Stimulated activated CD8-positive, alpha-beta memory T cell treated with anti-CD3 and anti-CD28 coated beads, Interleukin-4, amount 100 ng/mL, for 48 hours (primary cell): ENCODE measurements at places on chromosomes 4 and X.

DNA sequence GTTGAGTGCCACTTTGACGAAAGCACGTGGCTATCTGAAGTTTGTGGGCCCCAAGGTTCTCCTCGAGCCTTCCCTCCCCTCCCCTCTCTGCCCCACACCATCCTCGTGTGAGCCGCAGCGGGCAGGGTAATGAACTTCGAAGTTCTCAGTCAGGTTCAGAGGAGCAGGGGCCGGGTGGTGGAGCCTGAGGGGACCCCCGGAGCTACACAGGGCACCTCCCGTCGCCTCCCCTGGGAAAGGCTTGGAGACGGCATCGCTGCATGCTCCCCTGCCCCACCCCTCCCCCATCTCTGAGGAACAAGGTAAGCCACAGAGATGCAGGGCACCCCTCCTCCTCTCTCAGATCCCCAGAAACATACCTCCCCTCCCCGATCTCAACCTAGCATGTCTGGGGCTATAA lies 2.8 kb upstream of the NKX1-1 start:
- no peak for DNase-seq

GRCh38 chrX:101071582-101071981 lies 7.1 kb upstream of the TMEM35A start:
- no peak for DNase-seq

DNA sequence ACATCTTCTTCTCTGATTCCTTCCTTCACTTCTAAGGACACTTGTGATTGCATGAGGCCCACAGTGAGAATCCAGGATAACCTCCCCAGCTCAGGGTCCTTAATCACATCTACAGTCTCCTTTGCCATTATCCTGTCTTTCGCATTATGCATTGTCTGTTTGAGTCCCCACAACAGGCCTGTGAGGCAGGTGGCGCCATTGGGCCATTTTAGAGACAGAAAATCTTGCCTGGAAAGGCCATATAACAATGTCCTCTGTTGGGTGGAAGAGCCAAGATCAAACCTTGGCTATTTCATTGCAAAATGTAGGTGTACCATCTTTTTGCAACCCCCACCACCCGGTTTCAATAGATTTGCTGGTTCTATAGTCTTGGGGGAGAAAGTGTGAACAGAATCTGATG lies 11.8 kb upstream of the DCUN1D4 start:
- peak; percentile 72 for DNase-seq

GRCh38 chr4:75549019-75549418 lies 6.8 kb upstream of the ODAPH start:
- DNase-seq: no peak

GRCh38 chr4:184388106-184388505 lies 86.2 kb downstream of the IRF2 start:
- no peak for DNase-seq

DNA sequence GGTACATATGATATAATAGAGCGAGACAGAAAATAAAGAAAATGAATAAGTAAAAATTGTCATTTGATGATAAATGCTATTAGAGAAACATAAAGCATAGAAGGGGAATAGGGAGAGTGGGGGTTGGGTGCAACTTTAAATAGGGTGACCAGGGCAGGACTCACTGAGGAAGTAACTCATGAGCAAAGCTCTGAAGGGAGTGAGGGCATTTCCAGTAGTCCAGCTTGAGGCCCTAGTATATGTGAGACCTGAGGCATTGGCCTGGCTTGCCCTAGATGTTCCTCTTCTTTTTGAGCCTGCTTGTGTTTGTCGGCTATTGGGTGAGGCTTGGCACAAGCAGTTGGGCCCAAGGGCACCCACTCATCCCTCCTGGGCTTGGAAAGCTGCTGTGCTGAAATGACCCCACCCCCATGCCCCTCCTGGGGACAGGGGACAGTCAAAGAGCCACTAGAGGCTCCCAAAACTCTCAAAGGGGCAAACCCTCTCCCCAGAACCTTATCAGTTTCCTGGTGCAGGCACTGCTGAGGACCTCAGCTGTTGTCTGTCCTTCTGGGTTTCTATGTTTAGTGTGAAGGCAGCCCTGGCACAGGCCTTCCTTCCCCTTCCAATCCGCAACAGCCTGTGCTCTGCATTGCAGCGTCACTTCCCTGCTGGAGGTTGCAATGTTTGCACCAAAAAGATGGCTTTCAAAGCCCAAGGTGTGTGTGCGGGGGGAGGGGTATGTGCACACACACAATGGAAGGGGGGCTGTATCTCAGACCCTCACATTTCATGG lies 40.1 kb downstream of the APLN start:
- no peak for DNase-seq

GRCh38 chrX:139815771-139816170 lies 107.8 kb upstream of the MCF2 start:
- no peak for DNase-seq

DNA sequence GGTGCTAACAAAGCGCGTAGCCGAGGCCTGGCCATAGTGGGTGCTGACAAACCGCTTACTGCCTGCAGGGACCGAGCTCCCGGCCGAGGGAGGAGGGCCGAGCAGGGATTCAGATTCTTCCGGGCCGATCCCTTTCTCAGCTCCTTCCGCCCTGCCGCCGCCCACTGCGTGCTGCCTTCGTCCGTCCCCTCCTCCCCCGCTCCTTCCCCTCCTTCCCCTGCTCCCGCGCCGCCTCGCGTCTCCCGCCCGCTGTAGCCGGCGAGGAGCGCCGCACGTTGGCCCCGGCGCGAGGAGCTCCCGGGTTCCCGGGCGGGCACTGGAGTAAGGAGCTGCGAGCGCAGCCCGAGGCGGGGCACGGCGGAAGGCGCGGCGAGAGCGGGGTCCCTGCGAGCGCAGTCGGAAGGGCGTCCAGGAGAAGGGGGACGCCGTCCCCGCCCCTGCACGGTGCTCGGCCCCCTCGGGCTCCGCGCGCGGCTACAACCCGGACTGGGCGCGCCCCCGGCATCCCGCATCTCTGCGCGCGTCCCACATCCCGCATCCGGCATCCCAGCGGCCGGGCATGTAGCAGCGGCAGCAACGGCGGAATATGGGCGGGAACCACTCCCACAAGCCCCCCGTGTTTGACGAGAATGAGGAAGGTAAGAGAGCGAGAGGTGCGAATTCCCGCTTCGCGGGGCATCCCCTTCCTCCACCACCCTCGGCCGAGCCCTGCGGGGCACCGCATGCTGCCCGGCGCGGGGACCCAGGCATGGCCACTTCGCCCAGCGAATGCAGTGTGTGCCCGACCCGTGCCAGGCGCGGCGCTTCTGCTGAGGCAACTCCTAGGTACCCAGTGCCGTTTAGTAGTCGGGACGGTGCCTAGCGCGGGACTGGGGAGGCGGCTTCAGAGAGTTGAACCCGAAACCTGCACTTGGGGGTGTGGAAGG lies at the start of gene STK32B:
TSS of gene STK32B (plus strand) at position 203 of the 926 bp plus-strand sequence.
- DNase-seq: peak; percentile 39

GRCh38 chr4:90875791-90876190 lies 748.6 kb downstream of the CCSER1 start:
- no peak for DNase-seq

DNA sequence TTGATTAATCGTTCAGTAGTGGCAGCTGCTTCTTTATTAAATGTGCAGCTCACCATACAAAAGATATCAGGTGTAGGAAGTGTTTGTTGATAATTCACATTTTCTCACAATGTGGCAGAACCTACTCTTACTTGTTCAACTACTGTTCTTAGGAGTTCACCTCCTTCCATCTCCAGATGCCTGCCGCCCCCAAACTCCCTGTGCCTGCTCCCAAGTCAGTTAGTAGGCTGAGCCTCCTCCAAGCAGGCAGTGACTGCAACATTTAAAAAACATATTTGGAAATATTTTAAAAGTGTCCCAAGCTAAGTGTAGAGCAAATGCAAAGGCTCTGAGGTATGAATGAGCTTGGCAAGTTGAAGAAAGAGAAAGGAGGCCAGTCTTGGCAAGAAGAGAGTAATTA lies 100.2 kb downstream of the AFF2 start:
- DNase-seq: no peak

GRCh38 chr4:121653986-121654385 lies 42.8 kb downstream of the ANXA5 start:
- no peak for DNase-seq
